ENCODE measurements at places on chromosomes 3 and 15.

GRCh38 chr15:68683026-68683425 is 104.2 kb downstream of the CORO2B start:
- DNase-seq: no peak

- DNase-seq: no peak
Observed at GRCh38 chr3:138351916-138352550, 3.7 kb downstream of the MRAS start.

- peak; percentile 28 for DNase-seq
Observed at GRCh38 chr15:74251131-74251811, 15.1 kb downstream of the CCDC33 start.

DNA sequence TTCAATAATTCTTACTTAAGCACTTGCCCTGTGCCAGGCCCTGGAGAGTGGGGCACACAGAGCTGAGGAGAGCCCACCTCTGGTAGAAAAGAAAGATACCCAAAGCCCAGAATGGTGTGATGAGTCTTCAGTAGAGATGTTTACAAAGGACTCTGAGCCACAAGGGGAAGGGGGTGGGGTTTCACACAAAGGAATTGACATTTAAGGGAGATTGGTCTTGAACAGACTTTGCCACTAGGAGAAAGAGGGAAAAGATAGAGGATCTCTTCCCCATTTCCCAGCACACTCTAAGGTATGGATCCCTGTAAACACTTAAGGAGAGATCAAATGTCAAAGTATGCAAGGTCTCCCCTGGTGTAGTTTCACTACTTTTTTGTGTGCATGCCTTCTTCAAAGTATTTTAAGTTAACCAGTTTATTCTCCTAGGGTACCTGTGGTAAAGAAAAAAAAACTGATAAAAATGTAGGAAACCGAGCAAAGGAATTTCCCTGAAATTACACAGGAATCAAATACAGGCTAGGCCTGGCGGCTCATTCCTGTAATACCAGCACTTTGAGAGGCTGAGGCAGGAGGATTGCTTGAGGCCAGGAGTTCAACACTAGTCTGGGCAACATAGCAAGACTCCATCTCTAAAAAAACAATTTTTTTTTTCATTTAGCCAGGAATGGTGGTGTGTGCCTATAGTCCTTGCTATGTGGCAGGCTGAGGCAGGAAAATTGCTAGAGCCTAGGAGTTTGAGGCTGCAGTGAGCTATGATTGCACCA is 117.6 kb upstream of the SKOR1 start:
- no peak for DNase-seq

- no peak for DNase-seq
Observed at GRCh38 chr3:134677196-134677986, 26.6 kb upstream of the KY start.

Measured in astrocyte of the hippocampus (primary cell).